ENCODE measurements at places on chromosomes 1 and 21.

GRCh38 chr21:28272272-28272992 lies 720.2 kb downstream of the LTN1 start:
- DNase-seq, result peak; percentile 77

DNA sequence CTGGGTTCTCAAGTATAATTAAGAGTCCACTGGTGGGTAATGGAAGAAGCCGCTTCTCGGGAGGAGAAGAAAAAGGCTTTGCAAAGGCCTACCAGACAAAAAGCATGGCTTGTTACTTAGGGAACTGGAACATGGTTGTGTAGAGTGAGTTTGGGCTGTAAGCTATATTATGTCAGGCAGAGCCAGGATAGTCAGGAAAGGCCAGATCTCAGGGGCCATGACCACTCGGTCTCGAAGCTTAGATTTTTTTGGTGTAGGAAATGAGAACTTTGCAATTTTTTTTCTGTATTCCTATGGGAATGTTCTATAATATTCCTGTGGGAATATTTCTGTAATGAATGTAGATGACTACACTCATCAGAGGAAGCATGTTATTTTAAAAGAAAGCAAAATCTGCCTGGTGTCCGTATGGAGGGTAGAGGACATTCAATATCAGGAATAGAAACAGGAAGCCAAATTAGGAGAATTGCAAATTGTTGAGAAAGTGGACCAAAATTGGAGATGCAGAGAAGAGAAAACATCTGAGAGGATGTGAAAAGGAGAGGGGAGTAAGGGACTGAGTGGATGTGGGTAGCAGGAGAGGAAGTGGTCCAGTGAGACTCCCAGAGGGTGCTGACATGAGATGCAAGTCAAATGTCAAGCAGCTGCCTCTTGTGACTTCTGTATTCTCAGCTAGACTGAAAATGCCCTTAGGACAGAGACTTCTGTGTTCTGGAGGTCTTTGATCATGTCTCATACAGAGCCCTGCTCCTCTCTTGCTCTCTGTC lies 45.2 kb upstream of the HAO2 start:
- no peak for DNase-seq

DNA sequence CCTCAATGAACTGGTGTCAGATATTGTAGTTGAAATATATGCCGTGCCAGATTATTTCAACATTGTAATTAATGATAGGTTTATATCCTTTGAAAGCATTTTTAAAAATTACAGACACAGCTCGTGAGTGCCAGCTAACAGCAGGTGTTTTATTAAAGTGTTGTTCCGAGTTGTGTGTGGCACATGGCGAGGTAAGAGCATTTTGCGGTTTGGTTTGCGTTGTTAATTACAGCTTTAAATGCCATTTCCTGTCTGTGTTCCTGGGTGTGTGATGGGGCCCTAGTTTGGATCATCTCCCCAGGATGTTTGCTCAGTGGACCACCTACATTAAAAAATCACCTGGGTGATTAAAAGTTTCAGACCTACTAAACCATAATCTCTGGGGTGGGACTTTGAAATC lies 97.4 kb downstream of the PRDM2 start:
- DNase-seq, result no peak

DNA sequence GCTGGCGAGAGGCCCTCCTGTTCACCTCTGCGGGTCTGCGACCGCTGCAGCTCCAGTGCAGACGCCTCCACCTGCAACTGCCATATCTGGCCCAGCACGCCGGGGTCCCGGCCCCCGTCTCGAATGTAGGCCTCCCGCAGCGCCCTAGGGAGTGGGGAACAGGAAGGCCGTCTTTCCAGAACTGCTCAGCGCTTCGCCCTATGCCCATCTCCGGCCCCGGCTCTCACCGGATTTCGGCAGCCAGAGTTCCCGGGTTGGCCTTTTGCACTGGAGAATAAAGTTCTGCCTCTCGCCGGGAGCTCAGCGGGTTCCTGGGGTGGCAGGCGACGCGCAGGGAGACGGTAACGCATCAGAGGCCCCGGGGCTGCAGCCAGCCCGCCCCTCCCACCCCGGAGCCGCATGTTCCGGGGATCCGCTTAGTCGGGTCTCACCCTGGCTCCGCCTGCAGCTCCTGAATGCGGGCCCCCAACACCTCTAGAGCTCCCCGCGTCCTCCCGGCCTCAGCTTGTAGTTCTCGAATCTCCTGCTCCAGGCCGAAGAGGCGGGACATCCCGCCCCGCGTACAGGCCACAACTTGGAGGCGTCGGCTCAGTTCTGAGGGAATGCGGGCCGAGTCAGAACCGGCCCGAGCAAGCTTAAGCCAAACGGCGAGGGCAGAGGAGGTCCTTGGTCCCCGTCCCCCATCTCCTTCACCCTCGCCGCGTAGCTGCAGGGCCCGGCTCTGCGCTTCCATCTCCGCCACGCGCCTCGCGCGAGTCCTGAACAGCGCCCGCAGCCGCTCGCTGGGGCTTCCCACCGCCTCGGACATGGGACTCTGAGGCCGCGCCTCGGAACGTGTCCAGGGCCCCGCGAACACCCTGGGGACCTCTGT lies 1.1 kb downstream of the CCDC17 start:
- DNase-seq, result peak; percentile 14

- peak; percentile 7 for DNase-seq
Measured at GRCh38 chr1:111955755-111956154, 33.7 kb downstream of the KCND3 start.

GRCh38 chr1:167756730-167757405 lies 35.1 kb downstream of the MPZL1 start:
- peak; percentile 31 for DNase-seq

DNA sequence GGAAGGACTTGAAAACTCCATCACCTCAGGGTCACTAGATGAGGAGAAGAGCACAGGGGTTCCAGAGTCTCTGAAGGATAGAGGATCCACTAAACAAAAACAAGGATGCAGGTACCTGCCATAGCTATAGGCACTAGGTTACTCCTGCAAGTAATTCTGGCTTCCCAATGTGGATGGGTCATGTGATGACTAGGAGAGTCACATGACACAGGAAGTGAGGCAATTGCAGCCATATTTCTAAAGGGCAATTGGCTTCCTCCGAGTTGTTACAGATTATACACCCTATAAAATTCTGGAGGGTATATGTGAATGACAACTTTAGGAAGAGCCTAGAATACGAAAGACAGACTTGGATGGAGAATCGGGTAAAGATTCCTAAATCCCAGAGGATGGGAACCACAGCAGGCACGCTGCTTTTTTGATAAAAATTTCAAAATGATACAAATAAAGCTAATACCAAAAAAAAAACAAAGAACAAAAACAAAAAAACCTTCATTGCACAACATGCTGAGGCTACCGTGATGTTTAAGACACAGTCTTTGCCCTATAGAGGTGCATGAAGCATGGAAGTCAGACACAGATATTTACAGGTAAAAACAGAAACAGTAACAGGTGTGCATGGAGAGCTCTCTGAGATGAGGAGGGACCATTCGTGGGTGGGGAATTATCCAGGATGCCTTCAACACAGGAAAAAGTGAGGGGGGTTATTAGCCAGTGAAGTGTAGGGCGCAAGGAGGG lies 10.5 kb downstream of the MTX1 start:
- peak; percentile 83 for DNase-seq

DNA sequence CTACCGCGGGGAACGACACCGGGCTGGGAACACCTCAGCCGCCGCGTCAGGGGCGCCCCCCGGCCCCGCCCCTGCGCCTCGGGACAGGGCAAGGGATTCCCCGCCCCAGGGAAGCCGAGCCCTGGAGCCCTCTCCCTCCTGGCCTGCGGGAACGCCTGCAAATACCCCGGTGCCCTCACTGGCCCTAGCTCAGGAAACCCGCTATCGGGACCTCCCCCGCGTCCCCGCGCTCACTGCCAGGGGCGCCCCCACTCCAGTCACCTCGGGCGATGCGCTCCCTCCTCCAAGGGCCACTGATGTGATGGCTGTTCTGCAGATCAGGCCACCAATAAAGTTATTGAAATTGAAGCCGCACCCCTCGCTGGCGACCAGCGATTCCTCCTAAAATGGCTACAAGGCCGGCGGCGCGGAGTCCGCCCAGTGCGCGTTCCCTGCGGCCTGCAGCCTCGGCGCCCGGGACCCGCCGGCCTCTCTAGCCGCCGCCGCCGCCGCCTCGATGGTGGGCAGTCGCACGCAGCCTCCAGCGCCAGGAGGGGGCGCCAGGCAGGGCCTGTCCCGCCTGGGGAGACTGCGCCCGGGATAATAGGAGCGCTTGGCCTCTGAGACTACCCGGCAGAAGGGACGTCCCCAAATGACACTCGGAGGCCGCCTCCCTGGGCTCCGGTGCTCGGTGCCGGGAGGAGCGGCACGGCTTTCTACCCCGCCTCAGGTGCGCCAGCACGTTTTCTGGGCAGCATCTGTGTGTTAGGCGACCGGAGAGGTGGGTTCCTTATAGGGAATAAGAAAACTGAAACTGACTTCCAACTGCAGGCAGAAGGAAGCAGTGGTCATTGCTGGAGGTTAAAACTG lies at the start of gene PRKAB2:
Gene PRKAB2, minus strand, starts transcription at position 303 of the 849 bp plus-strand sequence. CDS start 326 bp downstream, outside the sequence.
- peak; percentile 98 for DNase-seq

- no peak for DNase-seq
Measured at GRCh38 chr1:115473986-115474565, 136.0 kb upstream of the NGF start.

GRCh38 chr1:52925571-52926005 lies 1.5 kb upstream of the SCP2 start:
- DNase-seq, result peak; percentile 26

- no peak for DNase-seq
Measured at GRCh38 chr1:116987256-116987555, 14.4 kb upstream of the CD101 start.

- DNase-seq, result peak; percentile 96
Measured at GRCh38 chr1:173122958-173123852, 72.5 kb upstream of the TNFSF18 start.

DNA sequence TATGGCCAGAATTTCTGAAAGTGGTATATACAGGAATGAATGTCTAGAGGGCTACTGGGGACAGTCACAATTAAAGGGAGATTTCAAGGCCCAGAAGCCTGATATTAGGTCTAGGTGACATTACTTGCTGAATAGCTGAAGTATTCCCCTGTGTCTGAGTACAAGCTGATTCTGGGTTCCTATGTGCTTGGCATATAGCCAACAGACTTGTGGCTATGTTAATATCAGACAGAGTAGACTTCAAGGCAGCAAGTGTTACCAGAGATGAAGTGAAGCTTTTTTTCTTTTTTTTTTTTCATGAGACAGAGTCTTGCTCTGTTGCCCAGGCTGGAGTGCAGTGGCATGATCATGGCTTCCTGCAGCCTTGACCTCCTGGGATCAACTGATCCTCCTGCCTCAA lies 8.3 kb downstream of the TTC4 start:
- DNase-seq, result no peak

DNA sequence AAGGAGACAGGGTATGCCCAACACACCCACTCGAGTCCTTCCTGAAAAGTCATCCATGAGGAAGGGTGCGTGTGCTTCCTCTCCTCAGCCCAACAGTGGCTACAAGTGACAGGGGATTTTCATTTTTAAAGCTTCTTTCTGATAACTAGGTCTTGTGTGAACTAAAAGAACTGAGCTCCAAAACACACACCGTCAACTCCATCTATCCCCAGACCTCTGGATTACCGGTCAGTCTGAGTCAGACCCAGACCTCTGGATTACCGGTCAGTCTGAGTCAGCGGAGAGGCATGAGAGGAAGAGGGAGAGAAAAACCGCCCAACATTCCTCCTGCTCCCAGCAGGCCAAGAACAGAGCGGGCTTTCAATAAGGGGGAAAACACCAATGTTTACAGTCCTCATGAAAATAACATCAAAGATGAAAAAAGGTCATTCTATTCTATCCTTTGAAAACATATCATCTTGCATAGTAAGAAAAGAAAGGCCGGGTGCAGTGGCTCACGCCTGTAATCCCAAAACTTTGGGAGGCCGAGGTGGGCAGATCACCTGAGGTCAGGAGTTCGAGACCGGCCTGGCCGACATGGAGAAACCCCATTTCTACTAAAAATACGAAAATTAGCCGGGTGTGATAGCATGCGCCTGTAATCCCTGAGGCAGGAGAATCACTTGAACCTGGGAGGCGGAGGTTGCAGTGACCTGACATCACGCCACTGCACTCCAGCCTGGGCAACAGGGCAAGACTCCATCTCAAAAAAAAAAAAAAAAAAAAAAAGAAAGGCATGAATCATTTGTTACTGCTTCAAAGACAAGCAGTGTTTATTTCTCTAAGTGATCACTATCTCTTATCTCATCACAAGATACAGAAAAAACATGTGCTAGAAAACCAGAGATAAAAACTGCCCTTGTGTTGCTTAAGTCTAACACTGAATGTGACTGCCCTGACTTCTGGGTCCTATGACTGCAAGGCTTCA lies 3.4 kb downstream of the PTTG1IP start:
- DNase-seq, result peak; percentile 97

- DNase-seq, result no peak
Measured at GRCh38 chr1:240073097-240073496, 18.6 kb upstream of the FMN2 start.

DNA sequence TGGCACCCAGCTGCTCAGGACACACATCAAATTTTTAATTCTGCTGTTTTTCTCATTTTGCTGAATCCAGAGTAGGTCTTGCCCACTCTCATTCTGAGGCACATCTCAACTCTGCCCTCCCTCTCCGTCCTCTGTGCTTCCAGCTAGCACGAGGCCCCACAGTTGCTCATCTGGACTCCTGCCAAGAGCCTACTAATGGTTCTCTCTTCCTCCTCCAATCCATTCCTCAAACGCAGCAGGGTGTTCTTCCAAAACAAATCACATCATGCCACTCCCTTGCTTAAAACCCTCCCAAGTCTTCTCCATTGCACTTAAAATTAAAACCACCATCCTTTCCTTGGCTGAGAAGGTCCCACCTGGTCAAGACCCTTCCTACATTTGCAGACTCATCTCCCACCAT lies 49.8 kb upstream of the SCAF4 start:
- peak; percentile 73 for DNase-seq

GRCh38 chr1:39936724-39937491 lies 18.0 kb upstream of the MFSD2A start:
- no peak for DNase-seq

- DNase-seq, result no peak
Measured at GRCh38 chr1:90945287-90945686, 76.5 kb downstream of the ZNF644 start.

GRCh38 chr1:197067457-197067818 lies 378 bp upstream of the F13B start:
- no peak for DNase-seq

DNA sequence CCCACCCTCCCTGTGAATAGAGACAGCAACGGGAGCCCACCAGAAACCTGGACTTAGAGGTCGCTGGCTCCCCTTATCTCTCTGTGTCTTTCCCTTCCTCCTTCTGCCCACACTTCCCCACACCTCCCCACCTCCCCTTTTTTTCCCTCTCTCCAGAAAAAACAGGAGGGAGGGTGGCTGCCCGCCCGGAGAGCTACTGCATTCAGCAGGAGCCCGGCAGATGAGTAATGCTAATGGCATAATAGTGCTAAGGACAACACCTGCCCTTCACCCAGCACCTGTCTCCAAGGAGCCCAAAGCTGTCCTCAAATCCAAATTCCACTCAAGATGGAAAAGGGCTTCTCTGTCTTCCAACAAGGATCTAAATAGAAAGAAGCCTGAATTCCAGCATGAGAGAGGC lies 11.4 kb upstream of the PRELP start:
- DNase-seq, result no peak

DNA sequence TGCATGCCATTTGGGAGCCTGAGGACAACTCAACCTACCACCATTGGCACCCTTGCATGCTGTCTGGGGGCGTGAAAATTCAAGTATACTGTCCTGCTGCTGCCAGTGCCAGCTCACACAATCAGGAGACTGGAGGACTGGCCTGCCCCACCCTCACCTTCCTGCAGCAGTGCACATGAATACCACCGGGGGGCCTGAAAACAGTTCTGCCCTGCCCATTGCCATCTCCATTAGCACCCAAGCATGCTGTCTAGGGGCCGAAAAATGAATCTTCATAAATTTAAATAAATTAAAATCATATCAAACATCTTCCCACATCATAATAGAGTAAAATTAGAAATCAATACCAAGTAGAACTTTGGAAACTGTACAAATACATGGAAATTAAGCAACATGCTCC lies 322.1 kb upstream of the TMPRSS15 start:
- DNase-seq, result no peak
